IMR-90 (cell line): ENCODE measurements at places on chromosomes 6 and 20. TPM values are rescaled to one million over a fixed set of nuclear protein-coding genes. Genes with fewer than 3 reads are reported as not detected.

The BTNL2 gene
- not detected in 2 replicates for total RNA-seq

The NKX2-4 gene
- total RNA-seq: not detected in 2 replicates

The SMLR1 gene
- not detected in 2 replicates for total RNA-seq

The EEF1A2 gene
- total RNA-seq: 1.3 and 2.2 TPM in 2 replicates

The SIRPD gene
- not detected in 2 replicates for total RNA-seq

The MATN4 gene
- total RNA-seq: not detected in 2 replicates

The OR2H1 gene
- total RNA-seq: not detected in 2 replicates

The PTCRA gene
- not detected in 2 replicates for total RNA-seq

The LRRC73 gene
- total RNA-seq: under 0.01 TPM in 2 replicates

The FOXQ1 gene
- not detected in 2 replicates for total RNA-seq

The MUC22 gene
- not detected in 2 replicates for total RNA-seq

The PPARD gene
- total RNA-seq: 10.0 and 10.4 TPM in 2 replicates

The RHAG gene
- not detected in 2 replicates for total RNA-seq

The LIN28B gene
- not detected in 2 replicates for total RNA-seq

The SLC24A3 gene
- not detected in 2 replicates for total RNA-seq

The ZSCAN23 gene
- 5.3 and 8.4 TPM in 2 replicates for total RNA-seq

The SLC22A23 gene
- total RNA-seq: 0.56 and 0.72 TPM in 2 replicates

The POU3F2 gene
- not detected in 2 replicates for total RNA-seq

The POM121L2 gene
- total RNA-seq: not detected in 2 replicates

The MYMX gene
- total RNA-seq: not detected in 2 replicates

The CD2AP gene
- 7.5 and 18.3 TPM in 2 replicates for total RNA-seq

The TRMT11 gene
- total RNA-seq: 19.0 and 29.7 TPM in 2 replicates

The CPNE5 gene
- total RNA-seq: not detected in 2 replicates

The PEDS1 gene
- 24.0 and 25.3 TPM in 2 replicates for total RNA-seq

The CST2 gene
- not detected in 2 replicates for total RNA-seq

The ESR1 gene
- total RNA-seq: not detected in 2 replicates

The SMIM29 gene
- 8.1 and 8.4 TPM in 2 replicates for total RNA-seq

The TMEM170B gene
- total RNA-seq: 0.18 and 0.28 TPM in 2 replicates

The C6orf132 gene
- total RNA-seq: 0.72 and 1.1 TPM in 2 replicates

The PRDM13 gene
- not detected in 2 replicates for total RNA-seq

The PPP1R3G gene
- under 0.01 and 0.18 TPM in 2 replicates for total RNA-seq

The GABRR1 gene
- not detected in 2 replicates for total RNA-seq

The PFDN6 gene
- total RNA-seq: 24.4 and 41.7 TPM in 2 replicates

The MAP7 gene
- total RNA-seq: 0.28 and 0.36 TPM in 2 replicates

The DDX43 gene
- total RNA-seq: under 0.01 TPM in 1 of 2 replicates, not detected in the other

The COL21A1 gene
- total RNA-seq: not detected in 2 replicates

The KIAA1755 gene
- 2.2 and 2.5 TPM in 2 replicates for total RNA-seq

The ACSS1 gene
- total RNA-seq: 0.56 and 0.72 TPM in 2 replicates

The LATS1 gene
- 18.3 and 20.1 TPM in 2 replicates for total RNA-seq

The PACSIN1 gene
- not detected in 2 replicates for total RNA-seq

The WFDC10A gene
- not detected in 2 replicates for total RNA-seq

The IFT52 gene
- 55.6 and 60.8 TPM in 2 replicates for total RNA-seq

The ZNF831 gene
- not detected in 2 replicates for total RNA-seq

The FARS2 gene
- total RNA-seq: 26.1 and 28.9 TPM in 2 replicates

The TNFRSF6B gene
- 1.1 and 1.3 TPM in 2 replicates for total RNA-seq

The SIRPG gene
- not detected in 2 replicates for total RNA-seq

The VSX1 gene
- not detected in 2 replicates for total RNA-seq
